ENCODE measurements at places on chromosomes 1 and 21.

DNA sequence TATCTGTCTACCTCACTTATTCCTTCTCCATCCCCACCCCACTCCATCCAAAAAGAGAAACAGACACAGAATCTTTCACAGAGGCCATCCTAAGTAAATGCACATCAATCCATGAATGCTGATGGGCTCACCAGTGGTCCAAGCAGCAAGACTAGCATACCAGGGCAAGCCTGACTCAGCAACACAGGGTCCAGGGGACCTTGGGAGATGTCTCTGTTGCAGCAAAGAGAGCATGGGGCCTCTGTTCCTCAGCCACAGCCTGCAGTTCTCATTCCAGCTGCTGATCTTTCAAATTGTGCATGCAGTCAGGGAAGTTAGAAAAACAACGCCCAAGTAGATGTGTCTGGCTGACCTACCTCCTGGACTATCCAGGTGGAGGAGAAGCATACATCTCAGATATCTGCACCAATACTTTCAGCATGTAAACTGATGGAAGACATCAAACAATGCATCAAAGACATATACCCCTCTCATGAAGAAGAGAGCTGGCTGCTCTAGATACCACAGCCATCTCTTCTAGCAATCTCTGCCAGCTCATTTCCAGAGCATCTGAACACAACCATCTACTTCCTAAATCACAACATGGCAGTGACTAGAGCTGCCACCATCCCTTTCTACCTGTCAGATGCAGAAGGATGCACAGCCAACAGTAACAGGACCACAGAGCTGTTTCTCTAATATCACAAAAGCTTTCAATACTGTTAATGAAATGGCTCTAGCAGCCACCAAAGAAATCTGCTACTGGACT lies 54.5 kb downstream of the CD34 start:
- no peak for DNase-seq

DNA sequence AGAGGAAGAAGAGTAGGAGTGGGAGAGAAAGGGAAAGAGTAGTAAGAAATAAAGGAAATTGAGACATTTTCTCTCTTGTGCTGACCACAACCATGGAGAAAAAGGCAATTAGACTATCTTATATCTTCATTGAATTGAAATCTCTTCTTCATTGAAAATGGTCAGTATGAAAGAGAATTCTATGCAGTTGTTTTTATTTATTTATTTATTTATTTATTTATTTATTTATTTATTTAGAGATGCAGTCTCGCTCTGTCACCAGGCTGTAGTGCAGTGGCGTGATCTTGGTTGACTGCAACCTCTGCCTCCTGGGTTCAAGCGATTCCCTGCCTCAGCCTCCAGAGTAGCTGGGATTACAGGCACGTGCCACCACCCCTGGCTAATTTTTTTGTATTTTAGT lies 447.1 kb downstream of the PTPRC start:
- DNase-seq: no peak

DNA sequence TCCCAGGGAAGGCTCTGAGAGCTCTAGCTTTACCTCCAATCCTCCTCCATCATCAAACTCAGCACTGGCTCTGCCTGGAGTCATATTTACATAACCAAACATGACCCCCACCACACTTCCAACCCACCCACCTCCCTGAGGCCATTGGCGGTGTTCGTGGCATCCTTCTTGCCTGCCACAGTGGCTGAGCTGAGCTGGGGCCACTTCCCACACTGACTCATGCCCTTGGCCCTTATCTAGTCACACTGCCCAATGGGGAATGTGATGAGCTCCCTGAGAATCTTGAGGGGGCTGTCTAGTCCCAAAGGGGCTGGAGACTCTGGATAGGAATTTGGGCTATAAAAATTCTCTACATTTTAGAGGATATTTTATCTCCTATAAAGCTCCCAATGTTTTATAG lies 230.9 kb upstream of the IRF2BP2 start:
- no peak for DNase-seq

DNA sequence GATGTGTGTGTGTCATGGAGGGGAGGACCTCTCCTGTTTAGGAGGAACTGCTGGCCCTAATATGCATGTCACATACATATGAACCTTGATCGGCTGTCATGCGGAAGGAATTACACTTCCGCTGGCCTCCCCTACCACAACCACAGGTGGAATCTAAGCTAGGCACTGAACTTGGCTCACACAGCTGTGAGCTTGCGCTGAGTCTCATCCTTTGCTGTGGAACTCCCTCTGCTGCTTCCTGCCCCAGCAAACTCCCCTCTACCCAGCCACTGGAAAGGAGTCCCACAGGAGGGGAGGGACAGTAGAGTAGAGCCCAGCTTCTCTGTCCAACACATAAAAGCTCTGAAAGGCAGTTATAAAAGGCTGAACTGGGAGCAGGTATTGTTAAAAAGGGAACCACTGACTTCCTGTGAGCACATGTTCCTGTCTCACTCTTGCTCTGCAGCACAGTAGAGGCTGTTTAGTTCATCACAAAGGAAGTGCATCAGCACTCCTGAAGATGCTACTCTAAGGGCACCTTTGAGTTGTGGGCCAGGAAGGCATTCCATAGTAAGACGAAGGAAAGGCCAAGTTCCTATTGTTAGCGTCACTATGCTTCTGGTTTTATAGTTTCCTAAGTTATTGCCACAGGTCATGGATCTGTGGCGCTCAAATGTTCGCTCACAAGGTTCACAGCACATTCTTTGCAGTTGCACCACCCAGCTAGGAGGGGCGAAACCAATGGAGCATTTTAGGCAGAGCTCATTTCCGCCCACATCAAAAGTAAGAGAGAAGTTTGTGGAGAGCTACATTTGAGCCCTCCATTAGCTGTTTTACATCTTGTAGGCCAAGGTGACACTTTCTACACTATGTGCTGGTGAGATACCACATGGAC lies 17.7 kb upstream of the PTPRC start:
- peak; percentile 38 for DNase-seq
